ENCODE measurements at places on chromosomes 3 and 15.
A peak's percentile ranks its signal among the peaks of the same experiment; 100 is the strongest.

DNA sequence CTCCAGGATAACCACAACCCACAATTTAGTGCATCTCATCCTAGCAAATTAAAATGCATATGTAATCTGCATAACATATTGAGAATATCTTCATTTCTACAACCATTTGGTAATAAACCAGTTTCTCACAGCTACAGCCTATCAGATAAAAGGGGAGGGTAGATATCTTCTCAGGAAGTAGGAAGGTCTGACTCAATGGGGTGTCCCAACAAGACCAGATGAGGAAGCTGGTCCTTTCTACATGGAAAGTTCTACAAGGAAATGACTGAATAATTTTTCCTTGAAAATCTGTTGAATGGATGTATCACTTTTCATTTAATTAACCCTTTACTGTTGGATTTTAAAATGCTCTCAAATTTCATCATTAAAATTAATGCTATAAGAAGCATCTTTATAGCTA, 17.4 kb upstream of the TMPRSS7 start:
- DNase-seq = no peak

- no peak for DNase-seq
Observed at GRCh38 chr3:101133652-101134051, 140.4 kb upstream of the ABI3BP start.

- DNase-seq = no peak
Observed at GRCh38 chr15:67543348-67543718, 830 bp downstream of the MAP2K5 start.

- DNase-seq = peak; percentile 91
Observed at GRCh38 chr3:155497930-155498647, 204.6 kb upstream of the STRIT1 start.

- DNase-seq = peak; percentile 75
Observed at GRCh38 chr15:73388256-73388781, 19.6 kb upstream of the HCN4 start.

GRCh38 chr15:48421362-48421761, 90.1 kb downstream of the DUT start:
- DNase-seq = no peak

DNA sequence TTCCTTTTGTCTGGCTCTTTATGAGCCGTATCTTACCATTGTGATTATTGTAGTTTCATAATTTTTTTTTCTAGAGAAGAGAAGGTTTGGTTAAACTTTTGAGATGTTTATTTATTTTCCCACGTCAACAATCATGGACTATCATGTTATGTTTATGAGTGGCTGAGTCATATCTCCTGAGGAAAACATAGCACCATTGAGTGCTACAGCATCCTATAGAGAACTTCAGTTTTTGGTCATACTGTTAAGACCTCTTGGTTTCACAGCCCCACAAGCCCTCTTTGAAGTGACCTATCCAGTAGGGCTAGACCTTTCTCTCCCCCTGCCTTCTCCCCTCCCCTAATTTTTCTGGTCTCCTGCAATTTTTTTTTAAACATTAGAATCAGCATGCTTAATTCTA, 20.8 kb downstream of the PIK3CA start:
- DNase-seq = no peak

DNA sequence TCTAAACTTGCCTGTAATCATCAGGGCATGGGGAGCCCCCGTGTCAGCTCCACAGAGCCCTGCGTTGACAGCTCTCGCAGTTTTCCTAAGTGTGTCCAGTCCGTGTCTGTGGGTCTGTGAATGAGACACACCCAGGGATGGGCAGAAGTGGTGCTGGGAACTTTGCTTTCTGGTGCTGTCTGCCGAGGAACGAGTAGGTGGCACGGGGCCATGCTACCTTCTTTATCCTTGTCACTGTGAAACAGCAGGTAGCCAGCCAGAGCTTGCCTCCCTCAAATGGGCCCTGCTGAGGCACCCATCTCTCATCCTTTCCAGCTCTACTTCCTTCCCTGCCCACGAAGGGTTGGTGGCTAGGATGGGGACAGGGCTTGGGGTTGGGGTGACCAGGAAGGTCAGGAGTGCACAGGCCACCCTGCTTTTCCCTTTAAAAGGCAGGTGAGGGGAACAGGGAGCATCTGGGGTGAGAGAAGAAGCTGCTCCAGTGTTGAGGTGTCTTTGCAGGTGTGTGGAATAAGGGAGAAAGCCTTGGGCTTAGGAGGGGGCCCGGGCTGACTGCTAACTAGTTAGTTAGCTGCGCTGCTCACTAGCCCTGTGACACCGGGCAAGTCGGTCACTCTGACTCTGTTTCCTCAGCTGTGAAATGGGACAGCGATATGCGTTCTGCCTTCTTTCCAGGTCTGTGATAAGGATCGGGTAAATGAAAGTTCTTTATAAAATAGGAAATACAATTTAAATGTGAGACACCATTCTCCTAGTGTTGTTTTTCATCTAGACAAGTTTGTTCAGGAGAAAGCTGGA, 27.9 kb downstream of the PDIA5 start:
- no peak for DNase-seq
